Cortex of kidney (tissue), 1 donor: ENCODE measurements at places on chromosomes 16 and 17.

DNA sequence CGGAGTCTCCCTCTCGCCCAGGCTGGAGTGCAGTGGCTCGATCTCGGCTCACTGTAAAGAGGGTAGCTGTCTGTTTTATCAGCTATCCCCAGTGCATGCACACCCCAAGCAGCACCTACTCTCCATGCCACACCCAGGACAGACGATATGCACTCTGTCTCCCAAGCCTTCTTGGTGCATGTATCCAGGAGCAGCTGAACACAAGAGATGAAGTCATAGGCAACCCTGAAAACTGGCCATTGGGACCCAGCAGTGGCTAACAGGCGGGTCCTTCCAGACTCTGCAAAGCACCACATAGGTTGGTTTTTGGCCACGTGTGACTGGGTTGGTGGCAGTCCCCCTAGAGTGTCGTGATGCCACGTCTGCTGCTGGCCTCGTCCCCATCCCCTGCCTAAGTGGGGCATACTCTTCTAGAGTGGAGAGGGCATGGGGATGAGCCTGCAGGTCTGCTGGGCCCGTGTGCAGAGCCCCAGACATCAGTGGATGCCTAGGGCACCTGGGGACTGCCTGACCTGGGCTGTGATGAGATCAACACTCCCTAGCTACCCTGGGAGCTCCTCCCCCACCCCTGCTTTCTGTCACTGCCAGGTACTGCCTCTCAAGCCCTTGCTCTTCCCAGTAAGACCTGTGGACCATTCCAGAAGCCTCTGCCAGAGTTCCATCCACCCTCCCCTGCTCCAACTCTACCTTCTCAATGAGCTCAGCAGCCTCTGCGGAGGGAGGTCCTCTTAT lies 9.3 kb downstream of the PDE6G start:
- no peak for DNase-seq

GRCh38 chr16:30984669-30985400 lies at the start of gene HSD3B7:
Gene HSD3B7, plus strand, starts transcription at chr16:30985207. Its CDS starts 452 bp downstream, at chr16:30985659.
- DNase-seq, result no peak

- no peak for DNase-seq
Measured at GRCh38 chr16:10959161-10959560, 14.8 kb downstream of the CLEC16A start.

GRCh38 chr16:85275533-85276249 lies 163.4 kb upstream of the CIBAR2 start:
- no peak for DNase-seq

DNA sequence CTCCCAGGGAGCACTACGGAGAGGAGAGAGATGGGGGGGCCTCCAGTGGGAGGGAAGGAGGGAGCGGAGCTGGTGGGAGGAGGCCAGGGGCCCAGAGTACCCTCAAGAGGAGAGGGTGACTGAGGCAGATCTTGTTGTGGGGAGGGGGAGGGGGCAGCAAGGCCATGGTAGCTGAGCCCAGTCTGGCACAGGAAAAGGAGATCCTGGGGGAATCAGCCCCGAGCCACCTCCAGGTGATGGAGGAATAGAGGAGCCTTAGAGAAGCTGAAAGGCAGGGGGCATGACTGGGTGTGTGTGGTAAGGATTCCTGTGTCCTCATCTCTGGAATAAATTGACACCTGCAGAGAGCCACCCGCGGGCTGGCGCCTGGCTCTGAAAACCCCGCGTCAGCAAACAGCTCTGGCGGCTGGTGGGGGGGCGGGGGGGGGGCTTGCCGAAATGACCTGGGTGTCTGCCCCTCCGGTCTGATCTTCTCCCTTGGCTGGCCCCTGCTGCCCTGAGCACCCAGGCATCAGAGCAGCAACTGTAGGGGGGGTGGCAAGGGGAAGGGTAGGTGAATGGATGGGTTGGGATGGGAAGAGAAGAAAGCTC lies 1.3 kb upstream of the NLGN2 start:
- DNase-seq, result no peak

GRCh38 chr16:80541306-80541694 lies 507 bp downstream of the DYNLRB2 start:
- DNase-seq, result no peak

DNA sequence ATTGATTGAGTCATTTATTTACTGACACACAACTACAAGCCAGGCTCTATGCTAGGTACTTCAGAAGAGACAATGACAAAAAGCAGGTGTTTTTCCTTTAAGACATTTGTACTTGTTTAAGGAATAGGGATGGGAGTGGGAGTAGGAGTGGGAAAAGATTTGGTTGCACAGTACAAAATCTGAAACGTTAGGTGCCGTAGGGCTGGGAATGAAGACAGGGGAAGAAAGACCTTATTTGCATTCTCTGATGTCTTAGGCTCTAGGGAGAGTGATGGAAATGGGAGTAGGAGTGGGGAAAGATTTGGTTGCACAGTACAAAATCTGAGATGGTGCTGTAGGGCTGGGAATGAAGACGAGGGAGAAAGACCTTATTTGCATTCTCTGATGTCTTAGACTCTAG lies 28.7 kb upstream of the OR4D1 start:
- DNase-seq, result no peak

DNA sequence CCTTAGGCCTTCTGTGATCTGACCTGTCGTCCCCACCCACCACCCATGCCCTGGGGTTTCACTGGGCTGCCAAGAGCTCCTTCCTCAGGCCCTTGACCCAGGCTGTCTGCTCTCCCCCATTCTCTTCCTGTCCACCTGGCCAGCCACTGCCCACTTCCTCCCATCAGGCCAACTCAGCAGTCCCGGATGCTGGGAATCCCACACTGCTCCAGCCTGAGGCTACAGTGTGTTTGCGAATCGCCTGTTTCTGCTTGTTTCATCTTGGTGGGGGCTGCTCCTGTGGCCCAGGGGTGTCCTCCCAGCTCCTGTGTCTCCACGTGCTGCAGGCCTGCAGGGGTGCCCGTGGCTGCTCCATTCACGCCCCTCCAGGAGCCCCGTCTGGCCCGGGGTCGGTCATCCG lies 839 bp upstream of the METRN start:
- no peak for DNase-seq

GRCh38 chr17:74842599-74843351 lies 16.9 kb downstream of the GRIN2C start:
- DNase-seq, result no peak

DNA sequence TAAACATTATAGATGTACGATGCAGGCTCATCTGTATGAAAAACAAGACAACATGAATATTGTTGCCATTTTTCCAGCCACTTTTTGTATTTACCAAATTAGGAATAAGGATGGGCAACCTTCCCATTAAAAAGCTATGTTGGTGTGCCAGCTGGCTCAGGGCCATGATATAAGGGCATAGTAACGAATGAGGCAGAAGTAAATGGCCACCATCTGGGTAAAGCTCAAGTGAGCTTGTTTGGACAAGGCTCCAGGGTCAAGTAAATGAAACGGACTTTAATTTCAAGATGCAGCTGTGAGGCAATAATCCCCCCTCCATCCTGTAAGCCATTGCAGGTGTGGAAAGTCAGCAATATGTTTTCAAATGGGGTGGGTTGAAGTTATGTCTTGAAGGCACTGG lies 930.9 kb upstream of the CDH8 start:
- DNase-seq, result no peak

- DNase-seq, result no peak
Measured at GRCh38 chr17:57211543-57211942, 44.8 kb upstream of the MSI2 start.

GRCh38 chr16:49959552-49960277 lies 65.3 kb upstream of the CNEP1R1 start:
- no peak for DNase-seq

- DNase-seq, result no peak
Measured at GRCh38 chr16:81514041-81514559, 69.5 kb downstream of the CMIP start.

DNA sequence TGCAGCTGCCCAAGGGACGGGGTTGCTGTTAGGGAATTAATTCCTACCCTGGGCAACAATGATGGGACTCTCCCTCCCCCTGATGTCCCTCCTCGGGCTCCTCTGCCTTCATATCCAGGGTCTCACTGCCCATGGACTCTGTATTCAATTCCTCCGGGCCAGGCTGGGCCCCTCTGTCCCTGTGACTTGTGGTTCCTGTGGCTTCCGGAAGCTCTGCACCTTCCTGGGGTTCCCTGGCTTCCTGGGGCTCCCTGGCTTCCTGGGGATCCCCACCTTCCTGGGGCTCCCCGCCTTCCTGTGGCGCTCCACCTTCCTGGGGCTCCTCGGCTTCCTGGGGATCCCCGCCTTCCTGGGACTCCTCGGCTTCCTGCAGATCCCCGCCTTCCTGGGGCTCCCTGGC lies 35.2 kb downstream of the SRL start:
- no peak for DNase-seq

- DNase-seq, result no peak
Measured at GRCh38 chr17:80708480-80708879, 163.8 kb downstream of the RPTOR start.

GRCh38 chr16:85416228-85417109 lies 196.7 kb upstream of the GSE1 start:
- DNase-seq, result no peak

DNA sequence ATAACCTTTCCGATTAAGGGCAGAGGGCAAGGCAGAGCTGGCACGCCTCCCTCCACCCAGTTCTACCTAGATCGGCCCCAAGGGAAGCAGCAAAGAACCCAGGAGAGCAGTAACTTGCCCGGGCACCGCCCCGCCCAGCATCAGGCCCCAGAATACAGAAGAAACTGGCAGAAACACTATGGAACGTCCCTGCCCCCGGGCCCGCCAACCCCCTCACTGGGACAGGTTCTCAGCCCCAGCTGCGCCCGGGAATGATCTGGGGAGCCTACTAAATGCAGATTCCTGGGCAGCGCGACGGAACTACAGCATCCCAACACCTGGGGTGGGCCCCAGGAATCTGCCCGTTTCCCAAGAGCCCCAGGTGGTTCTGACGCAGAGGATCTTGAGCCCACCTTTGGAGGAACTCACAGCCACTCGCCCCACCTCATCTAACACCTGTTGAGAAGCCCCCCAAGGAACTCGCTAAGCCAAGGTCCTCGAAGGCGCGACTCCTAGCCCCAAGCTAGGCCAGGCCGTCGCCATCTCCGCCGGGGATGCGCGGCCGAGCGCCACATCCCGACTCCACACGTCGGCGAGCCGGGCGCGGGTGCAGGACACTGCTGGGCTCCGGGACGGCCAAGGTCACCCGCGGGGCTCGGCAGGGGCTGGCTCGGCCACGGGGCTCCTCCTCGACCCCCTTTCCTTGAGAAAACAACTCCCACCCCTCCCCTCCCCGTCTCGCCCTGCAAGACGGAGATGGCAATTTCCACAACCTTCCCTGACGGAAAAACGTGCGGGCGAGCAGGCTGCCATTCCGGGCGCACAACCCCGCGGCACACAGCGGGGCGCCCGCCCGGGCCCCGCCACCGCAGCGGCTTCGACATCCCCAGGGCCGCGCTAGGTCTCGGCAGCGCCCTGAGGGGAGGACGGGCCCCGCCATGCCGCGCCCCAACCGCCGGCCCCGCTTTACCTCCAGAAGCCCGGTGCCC lies 913 bp downstream of the CDIP1 start:
- no peak for DNase-seq

DNA sequence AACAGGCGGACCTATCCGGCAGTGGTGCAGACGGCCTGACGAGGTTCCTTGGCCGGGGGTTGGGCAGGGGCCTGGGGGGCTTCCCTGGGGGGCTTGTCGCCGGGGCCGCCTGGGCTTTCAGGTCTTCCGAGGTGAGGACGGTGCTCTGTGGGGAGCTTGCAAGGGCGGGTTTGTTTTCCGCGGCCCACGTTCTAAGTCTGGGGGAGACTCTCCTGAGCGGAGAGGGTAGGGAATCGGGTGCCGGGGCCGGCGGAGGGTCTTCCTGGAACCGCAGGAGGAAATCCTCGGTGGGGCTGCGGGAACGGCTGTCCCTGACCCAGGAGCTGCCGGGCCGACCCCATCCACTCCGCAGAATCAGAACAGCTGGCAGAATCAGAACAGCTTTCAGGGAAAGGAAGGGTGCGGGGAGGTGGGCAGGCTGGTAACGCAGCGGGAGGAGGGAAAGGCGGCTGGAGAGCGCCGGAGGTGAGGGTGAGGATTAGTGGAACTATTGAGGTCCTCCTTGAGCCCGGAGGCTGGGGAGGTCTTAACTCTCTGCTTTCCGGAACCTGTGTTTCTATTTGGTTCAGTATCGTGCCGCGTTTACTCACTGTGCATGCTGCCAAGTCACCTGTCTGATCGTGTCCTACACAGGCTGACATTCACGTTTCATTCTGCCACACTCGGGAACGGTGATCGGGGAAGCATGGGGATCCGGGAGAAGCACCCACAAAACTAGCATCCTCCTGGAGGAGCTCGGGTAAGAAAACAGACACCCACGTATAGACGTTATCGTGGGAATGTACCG lies 28.9 kb downstream of the CPSF4L start:
- no peak for DNase-seq

- no peak for DNase-seq
Measured at GRCh38 chr17:82378741-82379021, 7.1 kb downstream of the UTS2R start.

DNA sequence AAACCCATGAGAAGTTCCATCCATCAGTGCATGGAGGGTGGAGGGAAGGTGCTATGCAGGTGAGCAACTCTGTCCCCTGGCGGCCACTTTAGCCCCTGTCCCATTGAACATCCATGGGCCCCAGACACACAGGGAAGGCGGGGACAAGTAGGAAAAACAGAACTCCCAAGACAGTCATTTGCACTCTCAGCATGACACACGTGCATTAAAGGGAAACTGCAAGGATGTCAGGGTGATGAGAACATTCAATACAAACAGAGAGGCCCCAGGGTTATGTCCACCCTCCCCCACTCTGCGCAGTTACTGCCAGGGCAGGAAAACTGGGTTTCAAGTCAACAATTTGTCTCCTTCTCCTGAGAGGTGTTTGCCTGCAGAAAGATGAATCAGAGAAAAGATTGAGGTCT lies 44.0 kb upstream of the AKTIP start:
- DNase-seq, result no peak

DNA sequence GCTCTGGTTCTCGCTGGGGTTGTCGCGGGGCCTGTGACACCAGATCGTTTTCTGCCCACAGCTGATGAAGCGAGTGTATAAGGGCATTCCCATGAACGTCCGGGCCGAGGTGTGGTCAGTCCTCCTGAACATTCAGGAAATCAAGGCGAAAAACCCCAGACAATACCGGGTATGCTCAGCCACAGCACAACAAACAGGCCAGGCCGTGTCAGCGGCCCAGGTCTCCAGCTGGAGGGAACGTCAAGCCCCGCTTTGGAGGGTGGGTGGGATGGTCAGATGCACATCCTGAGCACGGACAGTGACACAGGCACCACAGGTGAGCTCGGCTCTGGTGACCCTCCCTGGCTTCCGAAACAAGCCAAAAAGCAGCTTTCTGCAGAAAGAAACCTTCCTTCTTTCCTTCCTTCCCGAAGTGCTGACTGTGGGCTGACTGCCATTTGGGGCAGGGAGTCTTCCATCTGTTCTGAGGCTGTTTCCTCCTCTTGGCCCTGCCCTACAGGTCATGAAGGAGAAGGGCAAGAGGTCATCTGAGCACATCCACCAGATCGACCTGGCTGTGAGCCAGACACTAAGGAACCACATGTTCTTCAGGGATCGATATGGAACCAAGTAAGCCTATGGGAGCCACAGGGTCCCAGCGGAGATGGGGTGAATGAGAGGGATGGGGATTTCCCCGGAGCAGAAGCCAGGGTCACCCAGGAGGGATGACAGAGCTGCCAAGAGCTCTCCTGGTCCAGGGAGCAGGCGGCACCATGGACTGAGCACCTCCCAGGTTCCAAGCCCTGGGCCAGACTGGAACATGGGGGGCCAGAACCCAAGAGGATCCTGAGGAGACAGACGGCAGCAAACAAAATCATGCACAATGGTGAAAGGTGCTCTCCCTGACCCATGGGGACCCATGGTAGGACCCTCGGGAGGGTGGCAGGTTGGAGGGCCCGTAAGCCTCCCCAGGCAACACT lies 79.4 kb downstream of the GOSR1 start:
- DNase-seq, result no peak

- no peak for DNase-seq
Measured at GRCh38 chr16:35298460-35299243, 1839.2 kb downstream of the TP53TG3F start.

GRCh38 chr17:2156666-2157065 lies 101.8 kb downstream of the HIC1 start:
- DNase-seq, result no peak
